ENCODE measurements at places on chromosomes 4 and X.

DNA sequence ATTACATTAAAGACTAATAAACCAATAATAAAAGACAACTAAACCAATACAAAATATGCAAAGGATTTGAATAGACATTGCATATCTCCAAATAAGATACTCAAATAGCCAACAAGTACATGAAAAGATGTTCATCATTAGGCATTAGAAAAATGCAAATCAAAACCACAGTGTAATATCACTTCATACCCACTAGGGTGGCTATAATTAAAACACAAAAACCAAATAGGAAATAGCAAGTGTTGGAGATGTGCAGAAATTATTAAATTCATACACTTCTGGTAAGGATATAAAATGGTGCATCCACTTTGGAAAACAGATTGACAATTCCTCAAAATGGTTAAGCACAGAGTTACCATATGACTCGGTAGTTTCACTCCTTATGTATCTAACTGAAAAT, 860.8 kb upstream of the DIAPH2 start:
- no peak for DNase-seq

- DNase-seq = no peak
These were observed 515.0 kb downstream of the INPP4B start for GRCh38 chr4:142331132-142331531.

DNA sequence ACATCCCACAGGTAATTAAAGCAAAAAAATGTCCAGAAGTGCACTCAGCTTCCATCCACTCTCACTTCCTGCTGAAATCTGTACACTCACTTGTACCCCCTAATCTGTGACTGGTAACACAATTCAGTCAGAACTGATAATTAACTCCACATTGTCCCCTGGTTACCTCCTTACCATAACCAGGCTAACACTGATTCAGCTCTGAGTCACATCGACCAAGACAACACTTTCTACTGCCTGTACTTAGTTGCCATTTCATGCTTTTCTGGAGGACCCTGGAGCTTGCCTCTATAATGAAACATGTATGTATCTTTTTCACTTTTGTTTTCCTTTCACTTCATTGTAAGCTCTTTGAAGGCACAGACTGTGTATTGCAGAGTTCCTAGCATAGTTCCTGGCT, 130.9 kb upstream of the GABRG1 start:
- DNase-seq = no peak

DNA sequence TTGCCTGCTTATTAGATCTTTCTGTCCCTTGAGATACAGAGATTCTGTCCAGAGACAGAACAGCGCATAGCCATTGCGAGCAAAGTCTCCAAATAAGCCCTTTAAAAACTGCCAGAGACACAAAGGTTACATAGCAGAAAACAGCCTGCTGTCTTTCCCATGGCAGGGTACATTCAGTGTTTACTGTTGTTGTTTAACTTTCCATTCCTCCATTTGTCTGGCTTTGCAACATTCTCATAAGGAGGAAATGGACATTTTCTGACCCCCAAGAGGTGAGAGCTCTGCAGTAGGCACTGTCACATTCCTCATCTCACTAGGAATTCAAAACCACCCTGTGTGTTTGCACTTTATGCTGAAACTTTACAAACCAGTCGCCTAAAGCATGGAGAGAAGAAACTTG, 48.3 kb downstream of the PDE5A start:
- no peak for DNase-seq

- DNase-seq = no peak
These were observed 1629.1 kb upstream of the IGFBP7 start for GRCh38 chr4:58739275-58739674.

- DNase-seq = no peak
These were observed 658.7 kb upstream of the EPHA5 start for GRCh38 chr4:66328803-66329574.

GRCh38 chr4:36209941-36210649, 34.2 kb downstream of the ARAP2 start:
- DNase-seq = no peak

- no peak for DNase-seq
These were observed 669.5 kb upstream of the MAGEB2 start for GRCh38 chrX:29545878-29546277.

DNA sequence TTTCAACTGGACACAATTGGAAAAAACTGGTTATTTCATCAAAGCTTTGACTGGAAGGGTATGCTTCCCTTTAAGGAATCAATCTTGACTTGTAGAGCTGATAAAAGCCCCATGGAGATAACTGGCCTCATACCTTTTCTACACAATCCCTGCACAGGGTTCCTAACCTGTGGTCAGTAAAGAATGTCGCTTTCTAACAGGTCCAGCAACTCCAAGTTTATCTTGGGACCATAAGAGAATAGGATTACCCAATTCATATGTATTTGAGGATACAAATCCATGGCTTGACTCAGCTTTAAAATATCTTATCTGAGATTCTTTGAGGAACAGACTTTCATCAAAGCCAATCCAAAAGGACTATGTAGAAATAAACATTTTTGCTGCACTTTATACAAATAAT, 1399.8 kb upstream of the PABPC4L start:
- DNase-seq = no peak

- DNase-seq = no peak
These were observed 43.2 kb downstream of the QDPR start for GRCh38 chr4:17468619-17469221.

DNA sequence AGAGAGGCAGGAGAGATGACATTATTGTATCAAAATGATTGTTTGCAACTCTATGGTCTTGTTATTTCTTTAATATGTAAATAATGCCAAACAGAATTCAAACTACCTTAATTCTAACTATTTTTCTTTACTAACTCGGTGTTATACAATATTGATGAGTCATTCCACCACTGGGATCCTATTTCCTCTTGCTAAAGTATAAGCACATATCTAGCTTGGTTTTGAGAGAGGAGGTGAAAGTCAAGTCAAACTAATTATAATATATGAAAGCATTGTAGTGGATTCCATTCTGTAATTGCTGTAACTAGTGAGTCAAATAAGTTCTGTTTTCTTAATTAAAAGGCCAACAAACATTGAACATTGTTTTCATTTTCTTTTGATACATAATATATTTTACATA, 837.6 kb downstream of the PDHA2 start:
- no peak for DNase-seq

DNA sequence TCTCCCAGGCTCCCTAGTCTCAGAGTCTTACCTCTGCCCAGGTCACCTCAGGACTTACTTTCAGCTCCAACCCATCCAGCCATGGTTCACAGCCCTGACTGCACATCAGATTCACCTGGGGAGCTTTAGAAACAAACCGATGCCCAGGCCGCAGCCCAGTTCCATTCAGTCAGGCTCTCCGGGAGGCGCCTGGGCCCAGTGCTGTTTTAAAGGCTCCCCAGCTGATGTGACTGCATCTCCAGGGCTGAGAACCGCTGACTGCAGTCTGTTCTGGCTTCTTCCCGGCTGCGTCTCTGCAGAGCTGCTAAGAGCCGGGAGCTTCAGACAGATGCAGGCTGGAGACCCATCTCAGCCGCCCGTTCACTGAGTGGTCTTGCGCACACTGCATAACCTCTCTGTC, 44.4 kb upstream of the LGI2 start:
- DNase-seq = no peak

- no peak for DNase-seq
These were observed 373.6 kb upstream of the MAGEB2 start for GRCh38 chrX:29841750-29842149.

- no peak for DNase-seq
These were observed 375.6 kb upstream of the EPHA5 start for GRCh38 chr4:66045913-66046312.

GRCh38 chrX:15873566-15873965, 19.0 kb upstream of the AP1S2 start:
- DNase-seq = no peak

GRCh38 chr4:13678186-13678924, 50.8 kb upstream of the BOD1L1 start:
- no peak for DNase-seq

DNA sequence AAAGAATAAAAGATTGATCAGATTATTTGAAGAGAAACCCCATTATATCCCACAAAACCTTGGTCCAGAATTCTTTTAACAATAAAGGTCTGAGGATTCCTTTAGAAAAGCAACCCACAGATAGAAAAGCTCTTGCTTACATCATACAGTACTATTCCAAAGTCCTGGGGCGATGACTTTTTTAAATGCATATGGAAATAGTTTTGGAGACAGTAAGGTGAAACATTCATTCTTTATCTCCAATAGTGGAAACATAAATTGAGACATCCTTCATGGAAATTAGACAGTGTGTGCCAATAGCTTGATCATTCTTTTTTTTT, 85.7 kb upstream of the UCP1 start:
- no peak for DNase-seq

- DNase-seq = no peak
These were observed 152.0 kb upstream of the SFRP2 start for GRCh38 chr4:153940916-153941315.

DNA sequence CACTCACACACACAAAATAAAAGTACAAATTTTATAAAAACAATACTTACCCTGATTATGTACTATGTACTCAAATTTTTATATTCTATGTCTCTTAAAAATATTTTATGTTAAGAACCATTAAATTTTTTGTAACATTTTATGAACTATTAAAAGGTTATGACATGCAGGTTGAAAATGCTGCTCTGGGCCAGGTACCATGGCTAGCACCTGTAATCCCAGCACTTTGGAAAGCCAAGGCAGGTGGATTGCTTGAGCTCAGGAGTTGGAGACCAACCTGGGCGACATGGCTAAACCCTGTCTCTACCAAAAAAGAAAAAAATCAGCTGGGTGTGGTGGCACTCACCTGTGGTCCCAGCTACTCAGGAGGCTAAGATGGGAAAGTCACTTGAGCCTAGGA, 29.4 kb upstream of the SPINK2 start:
- DNase-seq = no peak

DNA sequence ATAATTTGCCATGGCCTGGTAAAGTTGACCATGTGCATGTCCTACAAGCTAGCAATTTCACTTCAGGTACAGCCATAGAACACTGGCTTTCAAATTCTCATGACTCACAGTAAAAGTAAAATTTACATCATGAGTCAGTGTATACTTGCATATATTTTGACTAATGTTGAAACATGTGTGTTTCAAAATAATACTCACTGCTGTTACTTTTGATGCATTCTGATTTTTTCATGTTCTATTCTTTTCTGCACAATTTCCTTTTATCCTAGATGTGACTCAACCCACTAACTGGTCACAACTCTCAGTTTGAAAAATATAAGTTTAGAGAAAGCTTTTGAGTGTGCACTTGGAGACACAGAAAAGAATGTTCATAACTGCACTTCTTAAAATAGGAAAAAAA, 365.7 kb downstream of the FGF13 start:
- DNase-seq = no peak

GRCh38 chrX:153380691-153381090, 20.5 kb downstream of the PNMA6E start:
- DNase-seq = no peak

DNA sequence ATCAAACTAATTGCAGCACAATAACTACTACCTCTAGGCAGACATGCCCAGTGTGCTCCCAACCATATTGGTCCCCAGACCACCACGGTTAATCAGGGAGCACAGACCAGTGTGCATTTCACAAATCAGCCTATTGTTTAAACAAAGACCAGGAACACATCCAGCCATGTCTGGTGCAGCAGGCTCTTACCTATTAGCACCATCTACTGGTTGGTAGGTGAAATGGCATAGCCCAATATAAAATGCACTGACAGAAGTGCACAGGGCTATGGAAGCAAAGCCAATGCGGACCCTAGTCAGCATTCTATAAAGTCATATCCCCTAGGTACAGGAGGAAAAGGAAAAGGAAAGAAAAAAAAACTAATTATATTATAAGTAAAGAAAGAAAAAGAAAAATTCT, 15.5 kb upstream of the CYLC1 start:
- DNase-seq = no peak

GRCh38 chrX:132270699-132271098, 51.5 kb upstream of the RAP2C start:
- DNase-seq = no peak

- DNase-seq = no peak
These were observed 13.0 kb downstream of the MAGEB1 start for GRCh38 chrX:30259927-30260326.

DNA sequence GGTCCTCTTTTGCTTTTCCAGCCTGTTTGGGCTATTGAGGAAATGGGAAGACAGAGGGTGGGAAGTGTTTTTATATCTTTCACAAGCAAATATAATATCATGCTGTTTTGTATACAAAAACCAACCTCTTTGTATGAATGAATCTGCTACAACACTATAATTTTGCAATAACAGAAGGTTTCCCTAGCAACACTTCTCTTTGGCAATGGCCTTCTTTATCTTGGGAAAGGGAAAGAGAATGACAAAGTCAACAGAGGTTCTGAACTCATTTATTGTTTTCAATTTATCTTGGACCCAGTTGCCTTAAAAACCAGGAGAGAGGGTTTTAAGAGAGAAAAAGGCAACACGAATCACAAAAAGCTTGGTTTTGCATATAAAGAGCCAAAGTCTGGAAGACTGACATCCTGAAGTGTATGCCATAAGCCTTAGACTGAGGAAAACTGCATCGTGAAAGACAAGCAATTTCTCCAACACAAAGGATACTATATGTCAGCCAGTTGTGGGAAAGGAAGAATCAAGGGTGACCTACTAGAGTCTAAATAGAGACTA, 121.8 kb upstream of the FAM241A start:
- DNase-seq = no peak

GRCh38 chr4:140372751-140373327, 607 bp upstream of the SCOC start:
- no peak for DNase-seq

DNA sequence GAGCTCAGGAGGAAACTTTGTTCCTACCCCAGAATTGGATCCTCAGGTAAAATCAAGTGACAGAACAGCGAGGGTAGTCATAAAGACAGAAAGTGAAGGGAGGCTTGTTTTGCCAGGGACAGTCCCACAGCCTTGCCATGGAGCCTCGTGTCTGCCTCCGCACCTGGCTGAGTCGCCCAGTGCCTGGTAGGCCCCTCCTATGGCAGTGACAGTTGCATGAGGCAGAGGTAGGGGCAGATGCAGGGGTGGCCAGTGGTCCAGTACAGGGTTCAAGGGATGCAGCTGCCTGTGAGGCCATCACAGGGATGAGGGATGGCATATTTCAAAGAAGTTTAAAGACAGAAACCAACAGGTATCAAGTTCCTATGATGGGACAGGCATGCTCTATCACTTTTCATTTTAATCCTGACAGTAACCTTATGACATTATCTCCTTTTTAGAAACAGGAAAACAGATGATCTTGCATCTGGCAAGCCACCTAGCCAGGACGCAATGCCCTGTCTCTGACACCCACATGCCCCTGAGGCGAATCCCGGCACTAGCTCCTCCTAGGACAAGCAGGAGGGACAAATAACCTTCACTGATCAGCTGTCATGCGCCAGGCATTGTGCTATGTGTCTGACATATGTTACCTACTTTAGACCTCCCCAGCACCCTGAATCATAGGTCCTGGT, 127.4 kb upstream of the ENPP6 start:
- DNase-seq = no peak

- no peak for DNase-seq
These were observed 143.7 kb downstream of the PHF8 start for GRCh38 chrX:53900623-53901022.

Data from activated CD8-positive, alpha-beta memory T cell treated with anti-CD3 and anti-CD28 coated beads, Interleukin-2, amount 50 U/mL, for 4 hours (primary cell).